Sigmoid colon (tissue), 7 donors: ENCODE measurements at places on chromosomes 1 and 21. TPM values are rescaled to one million over a fixed set of nuclear protein-coding genes. Genes with fewer than 3 reads are reported as not detected.

FCMR gene
- not detected for total RNA-seq

- no peak for DNase-seq
- H3K4me1 ChIP-seq, result no peaks in the 10 kb centered on the region
- no peak overlapping the region for H3K27ac ChIP-seq
- no peaks in the 10 kb centered on the region for H3K36me3 ChIP-seq
- no peaks in the 10 kb centered on the region for H3K27me3 ChIP-seq
Measured at GRCh38 chr1:6317098-6317760, 56.3 kb upstream of the GPR153 start.

DNA sequence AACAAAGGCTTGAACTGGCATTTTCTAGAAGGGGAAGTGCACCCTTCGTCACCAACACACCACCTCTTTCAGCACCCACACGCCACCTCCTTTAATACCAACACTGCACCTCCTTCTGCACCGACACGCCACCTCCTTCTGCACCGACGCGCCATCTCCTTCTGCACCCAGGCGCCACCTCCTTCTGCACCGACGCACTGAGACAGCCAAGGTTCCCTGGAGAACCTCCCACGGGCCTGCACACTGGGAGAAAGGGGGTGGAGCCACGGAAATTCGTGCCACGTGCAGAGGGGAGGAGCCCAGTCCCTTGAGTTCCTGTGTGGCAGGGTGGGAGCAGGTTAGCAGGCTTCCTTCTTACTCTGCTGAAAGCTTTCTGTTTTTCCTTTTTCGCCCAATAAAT is 327.9 kb upstream of the C1orf174 start:
- no peak overlapping the region for H3K4me3 ChIP-seq
- no peak for DNase-seq
- H3K27ac ChIP-seq, result no peak overlapping the region
- no peaks in the 10 kb centered on the region for H3K36me3 ChIP-seq
- no peaks in the 10 kb centered on the region for H3K27me3 ChIP-seq
- H3K4me1 ChIP-seq, result no peaks in the 10 kb centered on the region

- H3K4me3 ChIP-seq, result no peak overlapping the region
- no peaks in the 10 kb centered on the region for H3K36me3 ChIP-seq
- no peaks in the 10 kb centered on the region for H3K4me1 ChIP-seq
Measured at GRCh38 chr1:151137789-151138188, 8.6 kb downstream of the SEMA6C start.

GRCh38 chr1:20483833-20484518 is 2.0 kb downstream of the CAMK2N1 start:
- no peaks in the 10 kb centered on the region for H3K36me3 ChIP-seq
- no peak for DNase-seq
- H3K27me3 ChIP-seq, result no peaks in the 10 kb centered on the region
- H3K4me1 ChIP-seq, result peaks cover 57% of the 10 kb centered on the region

ALPL gene
- total RNA-seq, result 0.49 TPM

GRCh38 chr1:191804311-191804710 is 354.0 kb upstream of the RGS18 start:
- no peak for DNase-seq
- H3K27ac ChIP-seq, result no peak overlapping the region
- no peaks in the 10 kb centered on the region for H3K36me3 ChIP-seq
- no peaks in the 10 kb centered on the region for H3K4me1 ChIP-seq

- no peak overlapping the region for H3K27ac ChIP-seq
- no peaks in the 10 kb centered on the region for H3K4me1 ChIP-seq
- H3K27me3 ChIP-seq, result no peaks in the 10 kb centered on the region
- no peak for DNase-seq
Measured at GRCh38 chr1:151854658-151855057, 1.1 kb upstream of the THEM5 start.

VWA1 gene
- total RNA-seq, result 47.1 TPM

DNALI1 gene
- total RNA-seq, result 13.0 TPM

- no peaks in the 10 kb centered on the region for H3K36me3 ChIP-seq
- no peaks in the 10 kb centered on the region for H3K4me1 ChIP-seq
- no peak overlapping the region for H3K4me3 ChIP-seq
- H3K27me3 ChIP-seq, result no peaks in the 10 kb centered on the region
Measured at GRCh38 chr1:100413035-100413434, 60.7 kb downstream of the CDC14A start.

DNA sequence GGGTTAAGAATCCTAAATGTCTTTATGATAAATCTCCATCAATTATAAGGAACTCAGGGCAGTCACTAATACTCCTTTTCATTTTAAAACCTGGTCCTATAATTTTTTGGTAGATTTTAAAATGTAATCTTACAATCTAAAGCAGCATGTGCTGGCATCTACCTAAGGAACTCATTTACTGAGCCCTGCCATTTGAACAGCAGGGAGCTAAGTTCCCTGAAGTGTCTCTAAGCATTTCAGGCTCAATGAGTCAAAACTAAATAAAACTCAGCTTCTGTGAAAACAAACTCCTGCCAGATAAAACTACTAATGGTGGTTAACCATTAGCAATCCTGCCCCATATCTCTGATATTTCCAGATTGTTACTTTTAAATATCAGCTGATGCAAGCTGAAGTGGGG is 1371.8 kb upstream of the PRMT6 start:
- DNase-seq, result no peak

GRCh38 chr1:2570332-2570731 is 14.2 kb downstream of the TNFRSF14 start:
- DNase-seq, result no peak
- H3K27me3 ChIP-seq, result peaks cover 25% of the 10 kb centered on the region
- no peak overlapping the region for H3K27ac ChIP-seq

DNA sequence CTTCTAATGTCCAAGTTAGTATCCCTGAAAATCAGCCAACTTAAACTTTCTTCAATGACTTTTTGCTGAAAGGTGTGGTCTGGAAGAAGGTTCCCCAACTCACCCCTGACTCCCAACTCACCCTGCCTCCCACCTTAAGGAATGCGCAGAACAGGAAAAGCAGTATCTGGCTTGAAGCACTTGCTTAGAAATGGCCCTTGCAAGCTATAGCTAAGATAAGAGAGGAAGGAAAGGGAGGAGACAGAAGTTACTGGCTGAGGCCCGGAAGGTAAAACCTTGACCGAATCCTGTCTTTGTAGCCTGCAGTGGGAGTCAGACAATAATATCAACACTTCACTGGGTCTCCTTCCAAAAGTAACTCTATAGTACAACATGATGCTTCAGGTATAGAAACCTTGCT is 2.9 kb downstream of the CYYR1 start:
- DNase-seq, result no peak
- H3K4me3 ChIP-seq, result no peak overlapping the region
- H3K27ac ChIP-seq, result no peak overlapping the region

MAP3K21 gene
- total RNA-seq, result 0.71 TPM

- no peaks in the 10 kb centered on the region for H3K27me3 ChIP-seq
- no peak for DNase-seq
Measured at GRCh38 chr1:89724369-89725010, 91.6 kb downstream of the LRRC8C start.

LORICRIN gene
- not detected for total RNA-seq

GRCh38 chr21:17738176-17738953 is 80.8 kb downstream of the C21orf91 start:
- H3K4me1 ChIP-seq, result no peaks in the 10 kb centered on the region
- no peak overlapping the region for H3K4me3 ChIP-seq
- no peaks in the 10 kb centered on the region for H3K27me3 ChIP-seq
- no peak overlapping the region for H3K27ac ChIP-seq
- no peaks in the 10 kb centered on the region for H3K36me3 ChIP-seq

- H3K27me3 ChIP-seq, result no peaks in the 10 kb centered on the region
- no peak overlapping the region for H3K4me3 ChIP-seq
- no peak for DNase-seq
- H3K36me3 ChIP-seq, result no peaks in the 10 kb centered on the region
Measured at GRCh38 chr1:29057700-29058099, 66.0 kb downstream of the TMEM200B start.

DNA sequence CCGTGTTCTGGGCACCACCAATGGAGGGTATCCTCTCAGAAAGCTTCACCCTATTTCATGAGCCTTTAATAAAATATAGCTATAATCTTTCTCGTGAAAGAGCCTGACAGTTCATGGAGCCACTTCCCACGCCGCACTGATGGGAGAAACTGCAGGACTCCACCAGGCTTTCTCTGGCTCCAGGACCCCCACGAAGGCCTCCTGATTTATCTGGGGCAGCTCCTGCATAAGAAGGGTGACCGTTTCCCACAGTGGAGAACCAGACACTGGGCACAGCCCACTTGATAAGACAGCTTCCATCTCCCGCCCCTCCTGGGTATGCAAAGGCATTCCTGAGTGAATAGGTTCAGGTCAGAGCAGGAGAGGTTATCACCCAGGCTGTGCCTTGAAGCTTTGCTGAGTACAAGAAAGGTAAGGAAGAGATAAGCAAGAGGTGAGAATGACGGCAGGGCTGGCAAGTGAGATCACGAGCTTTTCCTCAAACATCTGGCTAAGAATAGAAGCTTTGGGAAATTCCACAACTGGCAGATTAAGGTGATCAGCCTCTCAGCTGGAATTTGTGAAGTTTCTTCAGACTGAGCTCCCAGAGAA is 499.8 kb downstream of the KIF26B start:
- DNase-seq, result no peak
- no peaks in the 10 kb centered on the region for H3K27me3 ChIP-seq
- H3K36me3 ChIP-seq, result no peaks in the 10 kb centered on the region

GRCh38 chr1:60762176-60762575 is 320.2 kb upstream of the NFIA start:
- H3K4me1 ChIP-seq, result peaks cover 6% of the 10 kb centered on the region
- DNase-seq, result no peak
- H3K36me3 ChIP-seq, result no peaks in the 10 kb centered on the region

GRCh38 chr1:87787551-87787950 is 458.9 kb downstream of the LMO4 start:
- H3K27me3 ChIP-seq, result no peaks in the 10 kb centered on the region
- no peak overlapping the region for H3K4me3 ChIP-seq
- H3K27ac ChIP-seq, result no peak overlapping the region
- no peaks in the 10 kb centered on the region for H3K36me3 ChIP-seq

- DNase-seq, result no peak
- H3K27me3 ChIP-seq, result no peaks in the 10 kb centered on the region
- no peaks in the 10 kb centered on the region for H3K36me3 ChIP-seq
- no peak overlapping the region for H3K4me3 ChIP-seq
- peak overlapping the region; percentile 61 for H3K27ac ChIP-seq
- H3K4me1 ChIP-seq, result peaks cover 78% of the 10 kb centered on the region
Measured at GRCh38 chr1:113660088-113660487, 99.2 kb downstream of the PHTF1 start.

HSF2BP gene
- total RNA-seq, result 0.36 TPM

DNA sequence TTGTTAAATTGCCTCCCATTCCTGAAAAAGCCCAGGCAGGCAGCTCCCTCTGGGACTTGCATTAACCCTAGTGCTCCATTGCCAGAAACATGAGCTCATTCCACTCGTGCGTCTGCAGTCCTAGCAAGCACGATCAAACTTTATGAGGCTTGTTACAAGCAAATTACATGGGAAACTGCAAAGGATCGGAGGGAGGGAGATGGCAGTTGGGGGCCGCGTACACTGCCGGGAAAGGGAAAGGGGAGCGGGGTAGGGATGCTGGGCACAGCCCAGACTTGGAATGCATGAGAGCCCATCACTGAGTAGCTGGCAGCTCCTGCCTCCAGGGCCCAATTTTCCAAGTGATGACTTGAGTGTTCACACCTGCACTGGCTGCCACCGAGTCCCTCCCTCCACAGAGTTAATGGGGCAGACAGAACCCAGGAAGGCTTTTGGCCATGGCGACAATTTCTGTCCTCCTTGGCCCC is 169.9 kb downstream of the BRINP2 start:
- no peak for DNase-seq
- H3K27me3 ChIP-seq, result no peaks in the 10 kb centered on the region
- H3K4me3 ChIP-seq, result no peak overlapping the region
- peaks cover 31% of the 10 kb centered on the region for H3K4me1 ChIP-seq
- H3K27ac ChIP-seq, result peak overlapping the region; percentile 65
- no peaks in the 10 kb centered on the region for H3K36me3 ChIP-seq

GRCh38 chr21:32951041-32951440 is 74.7 kb upstream of the OLIG2 start:
- no peaks in the 10 kb centered on the region for H3K36me3 ChIP-seq
- no peak for DNase-seq
- no peak overlapping the region for H3K4me3 ChIP-seq
- H3K27me3 ChIP-seq, result peaks cover 25% of the 10 kb centered on the region

DNA sequence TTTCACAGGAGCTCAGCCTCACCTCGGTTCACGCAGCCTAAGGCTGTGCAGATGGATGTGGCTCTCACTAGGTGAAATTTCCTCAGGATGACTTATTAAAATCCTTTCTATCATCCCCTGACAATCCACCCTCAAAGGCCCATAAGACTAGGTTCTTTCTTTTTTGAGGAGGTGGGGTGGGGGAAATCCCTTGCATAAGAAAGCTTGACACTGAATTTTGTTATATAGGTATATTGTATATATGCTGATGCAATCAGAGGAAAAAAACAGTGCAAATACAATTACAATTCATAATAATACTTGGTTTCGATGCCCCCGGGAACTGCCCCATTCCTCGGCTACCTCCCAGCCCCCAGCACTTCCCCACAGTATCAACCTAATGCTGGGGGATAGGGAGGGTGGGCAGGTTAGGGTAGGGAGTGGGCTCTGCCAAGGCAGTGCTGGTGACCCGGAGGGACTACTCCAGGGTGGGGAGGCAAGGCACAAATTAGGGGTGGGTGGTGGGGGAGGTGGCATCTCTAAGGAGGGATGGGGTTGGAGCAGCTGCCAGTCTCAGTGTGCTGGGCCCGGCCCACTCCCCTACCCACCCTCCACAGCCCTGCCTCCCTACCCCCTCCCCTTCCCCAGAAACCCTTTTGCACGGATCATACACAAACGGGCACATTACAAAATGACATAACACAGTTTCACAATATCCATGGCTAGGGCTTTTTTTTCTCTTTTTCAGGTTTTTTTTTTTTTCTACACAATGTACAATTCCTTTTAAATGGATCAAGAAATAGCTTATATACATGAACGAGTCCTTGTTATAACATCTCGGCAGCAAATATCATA is 30.9 kb downstream of the SLC27A3 start:
- peaks cover 11% of the 10 kb centered on the region for H3K36me3 ChIP-seq
- no peak overlapping the region for H3K4me3 ChIP-seq
- no peaks in the 10 kb centered on the region for H3K4me1 ChIP-seq
- DNase-seq, result no peak

CXADR gene
- total RNA-seq, result 1.5 TPM

- no peaks in the 10 kb centered on the region for H3K4me1 ChIP-seq
- DNase-seq, result no peak
- H3K36me3 ChIP-seq, result no peaks in the 10 kb centered on the region
Measured at GRCh38 chr1:245000872-245001188, 136.5 kb upstream of the HNRNPU start.
